ENCODE measurements at places on chromosomes 7 and 10.

DNA sequence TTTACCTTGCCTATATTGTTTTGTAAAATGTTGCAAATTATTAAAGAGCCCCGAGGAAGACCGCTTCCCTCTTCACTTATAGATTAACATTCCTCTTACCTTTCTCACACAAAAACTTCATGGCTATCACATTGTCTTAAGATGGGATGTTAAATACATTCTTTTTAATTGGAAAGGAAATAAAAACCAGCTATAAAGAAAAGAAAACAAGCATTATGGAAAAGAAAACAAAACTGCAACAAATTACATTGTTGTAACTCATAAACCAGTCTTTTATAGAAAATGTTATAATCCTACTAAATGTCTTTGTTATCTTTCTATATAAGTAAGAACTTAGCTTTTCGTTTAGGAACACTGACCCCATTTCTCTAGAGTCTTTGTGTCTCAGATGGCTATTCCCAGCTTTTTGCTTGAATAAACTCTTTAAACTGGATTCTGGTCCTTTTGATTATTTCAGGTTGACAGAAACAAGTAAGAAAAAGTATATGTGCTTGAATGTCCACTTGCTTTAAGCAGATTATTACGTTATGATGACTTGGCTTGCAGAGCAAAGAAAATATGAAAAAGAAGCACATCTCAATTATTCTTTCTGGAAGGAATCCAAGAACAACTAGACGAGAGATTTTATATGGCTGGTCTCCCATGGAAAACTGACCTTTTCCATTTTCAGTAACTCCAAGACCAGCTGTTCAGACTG, 128.2 kb downstream of the AKR1D1 start:
- DNase-seq: no peak

DNA sequence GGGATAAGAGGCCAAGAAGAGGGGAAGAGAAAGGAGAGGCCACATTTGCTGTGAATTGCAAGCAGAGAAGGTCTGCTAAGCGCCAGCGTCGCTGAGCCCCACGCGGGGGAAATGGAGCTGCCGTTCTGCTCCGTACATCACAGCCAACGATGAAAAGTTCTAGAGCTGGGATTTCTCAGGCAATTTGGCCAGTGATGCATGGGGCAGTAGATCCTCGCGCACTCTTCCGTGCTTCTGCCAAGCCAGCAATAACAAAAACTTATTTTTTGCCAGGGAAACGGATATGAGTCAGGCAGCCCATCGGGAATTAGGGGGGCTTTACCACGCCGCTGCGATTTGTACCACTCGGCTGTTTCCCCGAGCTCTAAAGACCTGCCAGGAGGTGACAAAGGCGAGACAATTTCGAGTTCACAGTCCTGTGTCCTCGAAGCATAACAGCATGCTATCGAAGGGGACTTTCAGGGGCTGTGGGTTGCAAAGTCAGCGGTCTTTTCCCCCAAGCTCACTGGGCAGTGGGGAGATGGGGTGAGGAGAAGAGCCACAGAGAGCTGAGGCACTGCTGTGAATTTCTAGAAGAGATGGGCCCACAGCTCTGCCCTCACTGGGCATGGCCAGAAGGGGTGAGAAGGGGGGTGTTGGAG, 30.0 kb upstream of the SLF2 start:
- DNase-seq: no peak

DNA sequence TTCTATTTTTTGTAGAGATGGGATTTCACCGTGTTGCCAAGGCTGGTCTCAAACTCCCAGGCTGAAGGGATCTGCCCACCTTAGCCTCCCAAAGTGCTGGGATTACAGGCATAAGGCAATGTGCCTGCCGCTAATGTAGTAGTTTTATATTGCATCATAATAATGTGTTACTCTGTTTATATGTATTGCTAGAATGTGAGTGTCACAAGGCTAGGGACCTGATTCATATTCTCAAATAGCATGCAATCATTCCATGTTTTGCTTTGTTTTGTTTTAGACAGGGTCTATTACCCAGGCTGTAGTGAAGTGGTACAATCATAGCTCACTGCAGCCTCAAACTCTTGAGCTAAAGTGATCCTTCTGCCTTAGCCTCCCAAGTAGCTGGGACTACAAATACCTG, 13.5 kb downstream of the CCL26 start:
- no peak for DNase-seq

DNA sequence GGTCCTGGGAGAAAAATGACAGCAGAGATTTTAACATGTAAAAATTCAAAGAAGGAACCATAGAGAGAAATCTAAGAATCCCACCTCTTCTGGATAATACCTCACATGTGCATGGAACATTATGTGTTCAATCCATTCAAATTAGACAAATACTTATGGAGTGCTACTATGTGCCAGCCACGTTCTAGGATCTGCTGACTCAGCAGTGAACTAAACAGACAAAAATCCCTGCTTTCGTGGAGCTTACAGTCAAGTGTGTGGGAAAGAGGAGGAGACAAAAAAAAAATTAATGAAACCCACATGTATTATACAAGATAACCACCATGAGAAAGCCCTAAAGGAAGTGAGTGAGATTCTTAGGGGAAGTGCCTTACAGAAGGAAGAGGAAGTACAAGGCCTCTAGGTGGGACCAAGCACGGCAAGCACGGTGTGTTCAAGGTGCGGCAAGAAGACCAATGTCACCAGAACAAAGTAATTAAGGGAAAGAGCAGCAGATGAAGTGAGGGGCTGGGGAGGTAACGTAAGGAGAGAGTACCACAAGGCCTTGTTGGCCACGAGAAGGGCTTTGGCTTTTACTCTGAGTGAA, 71.0 kb downstream of the SLC25A13 start:
- no peak for DNase-seq

DNA sequence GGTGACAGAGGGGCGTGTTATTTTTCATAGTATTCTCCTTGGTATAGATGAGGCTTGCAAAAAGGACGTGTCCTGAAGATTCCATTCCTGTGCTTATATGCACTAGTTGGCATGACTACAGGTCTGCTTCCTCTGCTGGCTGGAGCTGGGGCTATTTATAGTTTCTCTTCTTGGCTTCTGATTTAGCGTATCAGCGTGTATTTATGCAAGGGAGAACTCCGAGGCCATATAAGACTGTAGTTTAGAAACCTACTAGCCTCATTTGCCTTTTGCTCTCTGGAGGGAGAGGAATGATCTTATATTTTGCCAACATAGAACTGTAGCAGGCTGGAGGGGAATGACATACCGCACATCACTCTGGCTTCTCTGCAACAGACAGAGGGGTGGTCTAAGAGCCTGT, 39.7 kb downstream of the CACNB2 start:
- DNase-seq: peak; percentile 32

DNA sequence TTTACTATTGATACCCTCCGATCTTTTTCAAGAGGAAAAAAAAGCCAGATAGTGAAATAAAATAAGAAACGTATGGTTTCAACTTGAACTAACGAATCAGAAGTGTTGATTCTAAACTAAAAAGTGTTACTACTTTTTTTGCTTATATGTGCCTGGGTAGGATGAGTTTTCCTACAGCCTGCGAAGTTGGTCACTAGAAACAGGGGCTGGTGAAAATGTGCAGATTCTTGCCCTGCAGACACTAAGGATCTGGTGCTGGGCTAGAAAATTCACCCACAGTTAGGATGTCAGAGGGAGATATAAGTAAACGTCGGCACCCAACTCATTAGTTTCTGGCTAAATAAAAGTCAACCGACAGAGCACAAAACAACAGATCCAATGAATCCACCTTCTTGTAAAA, 298.7 kb upstream of the NFE2L3 start:
- no peak for DNase-seq

- peak; percentile 16 for DNase-seq
Measured at GRCh38 chr7:110766864-110767263, 324.1 kb upstream of the LRRN3 start.

DNA sequence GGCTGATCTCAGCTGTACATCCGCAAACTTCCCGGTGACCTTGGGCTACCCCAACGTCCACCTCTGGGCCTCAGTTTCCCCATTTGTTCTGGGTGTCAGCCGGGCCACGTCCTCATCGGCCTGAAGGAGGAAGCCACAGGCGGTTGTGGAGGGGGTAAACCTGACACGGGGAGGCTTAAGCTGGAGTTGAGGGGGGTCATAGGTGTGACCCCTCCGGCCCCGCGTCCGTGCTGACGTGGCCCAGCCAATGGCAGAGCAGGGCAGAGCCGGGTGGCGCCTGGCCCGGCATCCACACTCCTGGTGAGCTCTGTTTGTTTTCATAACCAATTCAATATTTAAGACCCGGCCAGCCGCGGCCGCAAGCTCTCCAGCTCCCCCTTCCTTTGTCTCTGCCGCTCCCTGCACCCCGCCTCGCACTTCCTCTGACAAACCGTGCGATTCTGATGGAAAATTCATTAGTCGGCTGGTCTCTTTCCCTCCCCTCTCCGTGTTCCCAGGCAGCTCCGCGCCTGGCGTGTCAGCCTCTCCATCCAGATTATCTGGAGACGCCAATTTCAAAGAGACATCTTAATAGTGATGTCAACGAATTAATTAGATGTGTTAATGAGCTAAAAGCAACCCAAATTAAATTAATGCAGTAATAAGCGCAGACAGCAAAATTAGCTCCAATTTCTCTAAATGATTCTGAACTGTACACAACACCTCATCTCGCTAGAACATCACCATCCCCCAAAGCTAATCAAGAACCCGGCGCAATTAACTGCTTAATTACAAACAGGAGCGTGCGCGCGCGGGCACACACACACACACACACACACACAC, 55.4 kb downstream of the MICALL2 start:
- DNase-seq: peak; percentile 16

GRCh38 chr10:6514180-6514579, 65.9 kb downstream of the PRKCQ start:
- DNase-seq: no peak

DNA sequence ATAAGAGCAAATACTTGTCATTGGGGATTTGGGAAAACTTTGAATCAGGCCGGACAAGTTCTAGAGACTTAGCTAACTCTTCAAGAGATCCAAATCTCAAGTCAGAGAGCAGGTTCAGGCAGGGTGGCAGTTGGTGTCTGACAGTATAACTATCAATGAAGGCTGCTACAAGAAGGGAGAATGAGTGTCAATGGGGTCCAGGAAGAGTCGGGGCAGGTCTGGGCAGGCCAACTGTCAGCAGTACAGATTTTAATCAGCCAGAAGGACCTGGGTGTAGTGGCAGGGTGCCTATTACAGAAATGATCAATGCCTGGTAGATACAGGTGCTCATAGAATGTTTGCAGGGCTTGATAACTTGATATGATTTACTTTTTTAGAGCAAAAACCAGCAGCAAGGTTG, 751.1 kb downstream of the GRM8 start:
- DNase-seq: no peak

GRCh38 chr10:47378183-47378510, 5.9 kb downstream of the ZNF488 start:
- no peak for DNase-seq

DNA sequence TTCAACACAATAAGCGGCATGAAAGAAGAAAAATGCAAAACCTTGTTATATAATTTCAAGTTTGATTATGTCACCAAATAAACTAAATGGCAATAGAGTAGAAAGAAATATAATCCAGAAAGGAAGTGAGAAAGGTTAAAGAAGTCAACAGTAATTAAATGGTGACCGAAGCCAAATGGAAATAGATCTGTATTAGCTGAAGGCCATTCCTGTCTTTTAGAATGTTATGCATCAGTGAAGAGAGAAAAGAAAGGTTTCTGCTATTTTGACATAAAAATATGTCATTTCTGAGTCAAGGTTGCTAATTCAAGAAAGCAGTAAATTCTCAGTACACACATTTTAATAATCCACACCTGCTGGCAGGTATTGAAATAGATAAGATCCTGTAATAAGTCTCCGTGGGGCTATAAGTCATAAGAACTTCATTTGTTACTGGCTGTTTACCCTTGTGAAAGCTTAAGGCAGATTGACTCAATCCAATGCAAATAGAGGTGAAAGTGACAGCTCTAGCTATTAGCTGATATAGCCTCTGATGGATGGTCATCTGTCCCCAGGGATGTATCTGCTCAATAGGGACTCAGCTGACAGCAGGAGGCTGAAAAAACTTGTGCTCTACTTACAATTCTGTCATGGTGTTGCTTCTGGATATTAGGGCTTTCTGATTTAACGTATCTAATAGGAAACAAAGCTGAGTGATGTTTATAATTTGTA, 152.1 kb downstream of the FZD1 start:
- no peak for DNase-seq
